ENCODE measurements at places on chromosomes 7 and 10. TPM values are rescaled to one million over a fixed set of nuclear protein-coding genes. Genes with fewer than 3 reads are reported as not detected.

DNA sequence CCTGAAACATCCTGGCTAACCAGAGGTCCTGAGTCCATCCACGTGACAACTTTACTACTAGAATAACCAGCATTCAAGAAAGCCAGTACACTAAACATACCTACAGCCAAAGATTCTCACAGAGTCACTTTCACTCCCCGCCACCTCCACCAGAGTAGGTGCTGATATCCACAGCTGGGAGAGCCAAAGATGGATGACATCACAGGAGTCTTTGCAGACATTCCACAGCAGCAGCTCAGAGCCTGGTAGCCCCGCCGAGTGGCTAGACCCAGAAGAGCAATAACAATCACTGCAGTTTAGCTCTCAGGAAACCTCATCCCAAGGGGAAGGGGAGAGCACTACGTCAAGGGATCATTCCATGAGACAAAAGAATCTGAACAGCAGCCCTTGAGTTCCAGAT, 13.5 kb upstream of the ADAM22 start:
- no peak overlapping the region for H3K4me3 ChIP-seq
- H3K27ac ChIP-seq: no peak overlapping the region
- H3K27me3 ChIP-seq: no peaks in the 10 kb centered on the region
- no peaks in the 10 kb centered on the region for H3K36me3 ChIP-seq

- no peak overlapping the region for H3K27ac ChIP-seq
- H3K36me3 ChIP-seq: no peaks in the 10 kb centered on the region
- no peak overlapping the region for H3K4me3 ChIP-seq
- DNase-seq: no peak
- no peaks in the 10 kb centered on the region for H3K27me3 ChIP-seq
These were observed 44.2 kb downstream of the SVOPL start for GRCh38 chr7:138656952-138657351.

THAP5 gene
- 28.8 TPM for total RNA-seq

RNF148 gene
- total RNA-seq: not detected

PLEKHS1 gene
- total RNA-seq: not detected

DNA sequence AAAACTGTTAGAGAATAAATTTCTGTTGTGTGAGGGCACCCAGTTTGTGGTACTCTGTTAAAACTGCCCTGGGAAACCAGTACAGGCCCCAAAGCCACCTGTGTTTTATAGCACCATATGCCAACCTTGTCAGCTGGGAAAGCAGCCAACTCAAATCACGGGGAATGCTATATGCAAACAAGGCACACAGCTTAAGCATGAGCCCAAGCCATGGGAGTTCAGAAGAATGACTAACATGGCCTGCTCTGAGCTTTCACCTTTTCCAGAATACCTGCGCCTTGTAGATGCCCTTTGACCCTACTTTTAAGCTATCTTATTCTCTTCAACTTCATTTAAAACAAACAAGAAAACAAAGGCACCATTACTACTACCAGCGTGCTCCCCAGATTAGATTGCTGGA, 5.5 kb upstream of the SLC25A13 start:
- no peak overlapping the region for H3K4me3 ChIP-seq
- H3K36me3 ChIP-seq: no peaks in the 10 kb centered on the region
- H3K27me3 ChIP-seq: peaks cover 2% of the 10 kb centered on the region
- H3K4me1 ChIP-seq: peaks cover 9% of the 10 kb centered on the region
- no peak for DNase-seq
- H3K27ac ChIP-seq: no peak overlapping the region

GRCh38 chr10:79219322-79219957, 127.8 kb upstream of the PPIF start:
- no peaks in the 10 kb centered on the region for H3K4me1 ChIP-seq
- no peak overlapping the region for H3K27ac ChIP-seq
- H3K4me3 ChIP-seq: no peak overlapping the region
- DNase-seq: no peak
- H3K36me3 ChIP-seq: peaks cover 1% of the 10 kb centered on the region

DNA sequence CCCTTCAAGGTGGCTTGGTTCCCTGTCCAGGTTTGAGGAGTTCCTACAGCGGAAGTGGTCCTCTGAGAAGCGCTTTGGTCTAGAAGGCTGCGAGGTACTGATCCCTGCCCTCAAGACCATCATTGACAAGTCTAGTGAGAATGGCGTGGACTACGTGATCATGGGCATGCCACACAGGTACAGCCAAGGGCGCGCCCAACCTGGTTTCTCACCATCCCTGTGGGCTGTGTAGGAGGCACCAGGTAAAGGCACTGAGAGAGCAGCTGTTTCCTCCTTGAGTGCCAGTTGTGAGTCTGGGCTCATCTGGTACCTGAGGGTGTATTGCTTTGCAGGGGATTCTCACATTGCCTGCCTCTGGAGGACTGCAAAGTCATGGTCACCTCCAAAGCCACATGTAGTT, 68.0 kb downstream of the OGDH start:
- H3K36me3 ChIP-seq: peaks cover 20% of the 10 kb centered on the region
- DNase-seq: no peak
- H3K4me3 ChIP-seq: no peak overlapping the region
- H3K4me1 ChIP-seq: no peaks in the 10 kb centered on the region
- no peak overlapping the region for H3K27ac ChIP-seq

SPDYE6 gene
- not detected for total RNA-seq

GRCh38 chr10:49759787-49760551, 2.2 kb downstream of the OGDHL start:
- H3K27ac ChIP-seq: no peak overlapping the region
- peaks cover 26% of the 10 kb centered on the region for H3K27me3 ChIP-seq
- no peak for DNase-seq
- H3K36me3 ChIP-seq: no peaks in the 10 kb centered on the region
- H3K4me3 ChIP-seq: no peak overlapping the region

CTNNA3 gene
- total RNA-seq: not detected

DNA sequence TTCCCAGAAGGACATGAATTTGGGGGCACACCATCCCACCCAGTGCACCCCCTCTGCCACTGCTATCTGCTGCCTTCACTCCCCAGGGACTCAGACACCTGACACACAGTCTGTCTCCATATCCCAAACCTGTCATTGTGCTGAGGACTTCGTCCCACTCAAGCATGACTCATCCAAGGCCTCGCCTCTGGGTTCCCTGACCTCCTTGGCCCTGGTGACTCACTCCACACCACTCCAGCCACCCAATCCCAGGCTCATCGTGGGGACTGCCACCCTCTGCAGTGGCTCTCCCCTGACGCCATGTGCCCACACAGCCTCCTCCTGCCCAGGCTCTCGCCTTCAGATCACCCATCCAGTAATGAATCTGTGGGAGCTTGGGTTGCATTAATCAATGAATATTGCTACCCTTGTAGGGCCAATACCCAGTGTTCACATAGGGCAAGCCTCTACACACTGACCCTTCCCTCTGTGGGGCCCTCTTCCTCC, 6.6 kb upstream of the INSIG1 start:
- H3K4me1 ChIP-seq: peaks cover 35% of the 10 kb centered on the region
- peak overlapping the region; percentile 17 for H3K27ac ChIP-seq
- peak; percentile 66 for DNase-seq
- no peaks in the 10 kb centered on the region for H3K36me3 ChIP-seq
- no peaks in the 10 kb centered on the region for H3K27me3 ChIP-seq

GRCh38 chr10:23412223-23412622, 26.7 kb upstream of the OTUD1 start:
- no peaks in the 10 kb centered on the region for H3K36me3 ChIP-seq
- H3K27me3 ChIP-seq: no peaks in the 10 kb centered on the region
- peaks cover 22% of the 10 kb centered on the region for H3K4me1 ChIP-seq
- no peak overlapping the region for H3K27ac ChIP-seq

DNA sequence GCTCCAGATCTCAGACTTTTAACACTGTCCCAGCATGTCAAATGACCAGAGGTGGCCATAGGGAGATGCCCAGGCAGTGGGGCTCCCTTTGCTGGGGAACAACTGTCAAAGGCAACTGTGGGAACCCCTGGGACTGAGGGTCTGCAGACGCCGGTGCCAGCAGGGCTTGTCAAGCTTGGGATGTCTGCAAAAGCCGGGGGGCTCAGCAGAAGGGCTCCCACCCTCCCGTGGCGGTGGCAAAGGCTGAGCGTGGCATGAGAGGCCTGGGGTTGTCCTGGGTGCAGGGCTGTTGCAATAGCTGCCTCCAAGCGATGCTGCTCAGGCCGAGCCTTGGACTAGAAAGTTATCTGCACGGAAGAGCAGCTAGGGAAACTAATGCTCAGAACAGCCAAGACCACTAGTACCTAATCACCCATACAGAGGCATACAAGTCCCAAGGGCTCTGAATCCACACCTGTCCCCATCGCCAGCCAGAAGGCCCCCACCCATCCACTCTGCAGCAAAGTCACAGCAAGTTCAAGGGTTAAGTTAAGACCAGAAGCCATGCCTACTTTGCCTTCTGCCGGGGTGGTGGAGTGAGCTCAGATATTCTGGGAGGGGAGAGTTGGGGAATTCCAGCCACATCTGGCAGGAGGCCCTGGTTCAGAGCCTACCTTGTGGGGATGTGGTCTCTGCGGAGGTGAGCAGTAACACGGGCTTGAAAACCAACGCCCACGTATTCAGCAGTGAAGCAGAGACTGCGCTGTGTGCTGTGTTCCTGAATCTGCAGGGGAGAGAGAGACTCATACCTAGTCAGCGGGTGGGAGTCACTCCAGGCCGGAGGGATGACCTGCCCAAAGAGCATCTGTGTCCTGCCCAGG, 4.6 kb downstream of the SH2B2 start:
- peaks cover 26% of the 10 kb centered on the region for H3K4me1 ChIP-seq
- DNase-seq: peak; percentile 72
- H3K27me3 ChIP-seq: peaks cover 4% of the 10 kb centered on the region
- no peaks in the 10 kb centered on the region for H3K36me3 ChIP-seq
- no peak overlapping the region for H3K27ac ChIP-seq

HYAL4 gene
- total RNA-seq: not detected

DNA sequence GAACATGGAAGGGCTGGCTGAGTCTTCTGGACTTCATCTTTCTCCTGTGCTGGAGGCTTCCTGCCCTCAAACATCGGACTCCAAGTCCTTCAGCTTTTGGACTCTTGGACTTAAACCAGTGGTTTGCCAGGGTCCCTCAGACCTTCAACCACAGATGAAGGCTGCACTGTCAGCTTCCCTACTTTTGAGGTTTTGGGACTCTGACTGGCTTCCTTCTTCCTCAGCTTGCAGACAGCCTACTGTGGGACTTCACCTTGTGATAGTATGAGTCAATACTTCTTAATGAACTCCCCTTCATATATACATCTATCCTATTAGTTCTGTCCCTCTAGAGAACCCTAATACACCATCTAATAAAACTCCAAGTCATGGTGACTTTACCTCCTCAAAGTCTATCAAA, 4.0 kb upstream of the CLEC5A start:
- H3K4me1 ChIP-seq: no peaks in the 10 kb centered on the region
- no peak overlapping the region for H3K4me3 ChIP-seq
- H3K36me3 ChIP-seq: no peaks in the 10 kb centered on the region
- peaks cover 4% of the 10 kb centered on the region for H3K27me3 ChIP-seq
- no peak for DNase-seq
- H3K27ac ChIP-seq: no peak overlapping the region

GRCh38 chr10:72981028-72981881, 26.6 kb upstream of the PLA2G12B start:
- H3K4me3 ChIP-seq: no peak overlapping the region
- DNase-seq: no peak
- H3K27ac ChIP-seq: no peak overlapping the region
- peaks cover 10% of the 10 kb centered on the region for H3K36me3 ChIP-seq

- H3K4me3 ChIP-seq: no peak overlapping the region
- DNase-seq: no peak
- H3K4me1 ChIP-seq: peaks cover 5% of the 10 kb centered on the region
- H3K27ac ChIP-seq: no peak overlapping the region
- H3K27me3 ChIP-seq: peaks cover 15% of the 10 kb centered on the region
These were observed 267.1 kb downstream of the REEP3 start for GRCh38 chr10:63788152-63788821.

CYP3A5 gene
- total RNA-seq: not detected

- H3K36me3 ChIP-seq: no peaks in the 10 kb centered on the region
- no peaks in the 10 kb centered on the region for H3K27me3 ChIP-seq
- H3K4me1 ChIP-seq: no peaks in the 10 kb centered on the region
- H3K4me3 ChIP-seq: no peak overlapping the region
- no peak overlapping the region for H3K27ac ChIP-seq
These were observed 231.6 kb upstream of the IGFBP3 start for GRCh38 chr7:46152696-46153095.

GRCh38 chr10:79411546-79412495, 33.6 kb downstream of the ZCCHC24 start:
- no peak for DNase-seq
- no peak overlapping the region for H3K27ac ChIP-seq
- no peak overlapping the region for H3K4me3 ChIP-seq
- no peaks in the 10 kb centered on the region for H3K27me3 ChIP-seq

ODAD2 gene
- total RNA-seq: 0.40 TPM

DNA sequence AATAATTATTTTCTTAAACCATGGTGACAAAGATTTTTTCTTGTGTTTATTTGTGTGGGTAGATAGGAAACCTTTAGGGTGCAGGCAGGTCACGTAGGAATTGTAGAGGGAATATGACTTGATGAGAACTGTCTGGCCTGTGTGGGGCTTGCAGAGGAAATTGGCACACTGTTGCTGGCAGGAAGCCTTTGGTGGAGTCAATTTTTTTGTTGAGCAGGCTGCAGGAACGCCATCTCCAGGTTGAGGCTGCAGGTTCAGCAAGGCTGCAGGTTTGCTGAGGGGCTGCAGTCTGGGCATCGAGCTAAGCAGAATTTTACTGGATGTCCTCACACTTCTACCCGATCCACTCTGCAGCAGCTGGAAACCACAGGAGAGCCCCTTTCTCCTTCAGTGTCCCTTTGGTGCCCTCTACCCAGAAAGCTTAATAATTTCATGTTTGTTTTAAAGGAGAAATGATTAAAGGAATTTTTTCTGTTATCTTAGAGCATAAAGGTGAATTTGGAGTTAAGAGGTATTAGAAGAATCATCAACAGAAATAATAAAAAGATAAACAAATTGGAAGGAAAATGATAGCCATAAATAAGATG, 37.0 kb downstream of the TBC1D12 start:
- no peak overlapping the region for H3K27ac ChIP-seq
- no peaks in the 10 kb centered on the region for H3K36me3 ChIP-seq
- no peak for DNase-seq

DNA sequence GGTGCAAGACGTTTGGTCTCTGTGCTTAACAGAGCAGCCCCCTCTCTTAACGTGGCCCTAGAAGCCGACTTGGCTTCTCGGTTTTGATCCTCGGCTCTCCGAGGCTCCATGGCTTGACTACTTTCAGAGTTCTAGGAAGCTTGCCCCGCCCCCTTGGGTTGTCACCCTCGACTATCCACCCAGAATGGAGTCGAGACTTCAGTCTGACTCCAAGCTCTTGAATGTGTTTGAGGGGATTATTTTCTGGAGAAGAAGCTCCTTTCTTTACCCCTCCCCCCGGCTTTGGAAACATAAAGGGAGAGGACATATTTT, 448 bp downstream of the SEC24C start:
- no peaks in the 10 kb centered on the region for H3K27me3 ChIP-seq
- H3K36me3 ChIP-seq: peaks cover 25% of the 10 kb centered on the region
- peak overlapping the region; percentile 100 for H3K27ac ChIP-seq
